Activated CD4-positive, alpha-beta T cell treated with anti-CD3 and anti-CD28 coated beads, Interleukin-2, amount 10 ng/mL, durations not matched to agents 24 days and 14 days (primary cell): ENCODE measurements at places on chromosomes 1 and 21.

GRCh38 chr1:158020886-158021620, 27.6 kb downstream of the KIRREL1 start:
- DNase-seq = no peak

DNA sequence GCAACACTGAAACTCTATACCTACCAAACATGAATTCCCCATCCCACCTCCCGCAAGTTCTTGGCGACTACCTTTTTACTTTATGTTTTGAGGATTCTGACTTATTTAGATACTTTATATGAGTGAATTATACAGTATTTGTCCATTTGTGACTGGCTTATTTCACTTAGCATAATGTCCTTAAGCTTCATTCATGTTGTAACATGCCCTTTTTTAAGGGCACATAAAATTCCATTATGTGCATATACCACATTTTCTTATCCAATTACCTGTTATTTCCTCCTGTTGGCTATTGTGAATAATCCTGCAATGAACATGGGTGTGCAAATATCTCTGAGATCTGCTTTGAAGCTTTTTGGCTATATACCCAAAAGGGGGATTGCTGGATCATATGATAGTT, 22.0 kb upstream of the CHIT1 start:
- DNase-seq = no peak

- peak; percentile 85 for DNase-seq
These were observed 35.3 kb upstream of the CACYBP start for GRCh38 chr1:174964261-174964971.

DNA sequence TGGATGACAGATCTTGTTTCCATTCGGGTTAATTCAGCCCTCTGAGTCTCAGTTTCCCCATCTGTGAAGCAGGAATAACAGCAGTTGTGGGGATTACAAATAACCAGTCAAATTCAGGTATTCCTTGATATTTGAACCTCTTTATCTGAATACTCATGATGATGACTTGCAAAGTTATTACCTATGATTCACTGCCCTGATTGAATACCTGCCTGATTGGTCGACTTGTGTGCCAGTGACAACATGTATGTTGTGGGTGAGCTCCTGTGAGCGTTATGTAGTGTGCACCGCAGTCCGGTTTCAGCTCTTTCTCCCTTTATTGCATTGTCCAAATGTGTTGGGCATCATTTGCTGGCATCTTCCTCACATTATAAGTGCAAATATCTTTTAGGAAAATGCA, 9.5 kb upstream of the TMEM61 start:
- no peak for DNase-seq

GRCh38 chr1:234978397-234979295, 150.0 kb downstream of the TOMM20 start:
- peak; percentile 82 for DNase-seq

GRCh38 chr1:213492161-213493041, 441.4 kb downstream of the RPS6KC1 start:
- peak; percentile 43 for DNase-seq

DNA sequence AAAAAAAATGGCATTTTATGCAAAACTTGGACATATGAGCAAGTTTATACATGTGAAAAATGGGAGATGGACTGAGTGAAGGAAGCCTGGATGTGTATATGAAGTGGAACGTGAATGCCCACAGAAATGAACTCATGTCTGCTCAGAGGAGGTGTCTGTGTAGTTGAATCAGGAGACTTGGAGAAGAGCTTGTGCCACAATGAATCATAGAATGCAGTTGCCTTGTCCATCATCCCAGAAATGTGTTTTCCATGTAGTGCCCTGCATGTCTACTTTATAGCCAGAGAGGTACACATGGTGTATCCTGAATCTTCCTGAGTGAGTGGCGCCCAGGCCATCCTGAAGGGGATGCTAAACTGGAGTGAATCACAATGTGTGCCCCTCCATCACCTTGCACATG, 2.6 kb upstream of the ILDR2 start:
- no peak for DNase-seq

GRCh38 chr1:229024528-229025130, 246.3 kb upstream of the RAB4A start:
- DNase-seq = no peak

DNA sequence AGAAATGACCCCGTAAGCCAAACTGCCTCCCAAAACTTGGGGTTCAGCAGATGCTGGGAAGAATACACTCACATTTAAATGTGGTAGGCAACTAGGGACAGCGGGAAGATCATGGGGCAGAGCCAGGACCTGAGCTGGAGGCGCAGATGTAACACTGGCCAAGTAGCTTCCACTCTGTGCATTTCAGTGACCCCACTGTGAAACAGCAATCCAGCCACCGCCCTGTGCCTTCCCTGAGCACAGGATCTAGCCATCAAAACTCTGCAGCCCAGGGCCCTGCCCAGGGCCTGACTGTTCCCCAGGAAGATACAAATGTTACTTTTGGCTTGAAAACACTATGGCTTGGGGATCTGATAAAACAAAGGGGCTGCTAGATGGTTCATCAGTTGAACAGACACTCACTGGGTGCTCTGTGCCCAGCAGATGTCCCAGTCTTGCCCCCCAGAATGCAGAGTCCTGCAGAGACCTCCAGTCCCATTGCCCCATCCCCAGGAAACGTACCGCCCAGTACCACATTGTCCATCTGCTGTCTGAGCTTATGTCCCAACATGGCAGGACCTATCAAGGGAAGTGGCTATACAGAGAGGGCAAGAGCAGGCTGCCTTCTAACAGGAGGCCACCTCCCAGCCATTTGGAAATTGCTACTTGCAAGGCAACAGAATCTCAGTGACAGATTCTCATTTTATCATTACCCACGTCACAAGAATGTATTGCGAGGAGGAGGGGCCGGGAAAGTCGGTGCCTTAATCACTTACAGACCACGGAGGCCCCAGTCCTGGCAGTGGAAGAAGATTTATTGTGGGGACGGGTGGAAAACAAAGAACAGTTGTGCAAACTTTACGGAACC, 124.0 kb downstream of the DMRTB1 start:
- DNase-seq = no peak

- no peak for DNase-seq
These were observed 168.8 kb upstream of the B3GALT2 start for GRCh38 chr1:193355178-193355577.

- no peak for DNase-seq
These were observed 28.5 kb upstream of the ECE1 start for GRCh38 chr1:21318714-21319159.

- DNase-seq = no peak
These were observed 151.9 kb downstream of the PGBD5 start for GRCh38 chr1:230274254-230274653.

DNA sequence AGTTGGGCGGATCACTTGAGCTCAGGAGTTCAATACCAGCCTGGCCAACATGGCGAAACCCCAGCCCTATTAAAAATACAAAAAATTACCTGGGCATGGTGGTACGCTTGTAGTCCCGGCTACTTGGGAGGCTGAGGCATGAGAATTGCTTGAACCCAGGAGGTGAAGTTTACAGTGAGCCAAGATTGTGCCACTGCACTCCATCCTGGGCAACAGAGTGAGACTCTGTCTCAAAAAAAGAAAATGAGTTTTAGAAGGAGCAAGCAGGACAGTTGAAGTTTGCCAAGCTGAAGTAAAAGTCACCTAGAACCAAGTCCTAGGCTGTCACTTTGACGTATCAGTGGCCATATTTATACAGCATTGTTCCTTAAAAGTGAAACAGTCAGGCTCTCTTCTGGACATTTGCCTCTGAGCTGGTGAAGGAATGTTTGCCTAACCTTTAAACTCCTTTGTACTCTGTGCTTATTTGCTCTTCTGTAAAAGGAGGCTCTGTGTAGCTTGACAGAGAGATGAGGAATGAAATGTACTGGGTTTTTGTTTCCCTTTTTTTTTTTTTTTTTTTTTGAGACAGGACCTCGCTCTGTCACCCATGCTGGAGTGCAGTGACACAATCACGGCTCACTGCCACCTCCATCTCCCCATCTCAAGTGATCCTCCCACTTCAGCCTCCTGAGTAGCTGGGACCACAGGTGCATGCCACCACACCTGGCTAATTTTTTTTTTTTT, 2.8 kb downstream of the RAB4A start:
- no peak for DNase-seq

GRCh38 chr1:117709249-117709691, 103.4 kb downstream of the TENT5C start:
- no peak for DNase-seq

DNA sequence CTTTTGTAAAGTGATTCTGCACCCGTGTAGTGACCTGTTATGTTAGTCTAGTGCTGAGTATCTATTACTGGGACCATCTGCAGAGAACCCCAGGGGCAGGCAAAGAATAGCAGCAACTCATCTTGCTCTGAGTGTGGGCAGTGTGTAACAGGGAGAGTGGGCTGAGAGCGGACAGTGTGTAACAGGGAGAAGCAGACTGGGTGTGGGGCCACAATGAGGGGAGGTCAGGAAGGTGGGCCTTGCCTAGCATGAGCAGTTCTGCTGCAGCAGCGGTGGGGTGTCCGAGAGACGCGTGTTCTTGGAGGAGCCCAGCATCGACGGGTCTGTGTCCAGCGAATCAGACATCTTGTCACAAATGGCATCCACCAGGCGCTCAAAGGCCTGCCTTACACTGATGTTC, 41.2 kb upstream of the NRDC start:
- no peak for DNase-seq

DNA sequence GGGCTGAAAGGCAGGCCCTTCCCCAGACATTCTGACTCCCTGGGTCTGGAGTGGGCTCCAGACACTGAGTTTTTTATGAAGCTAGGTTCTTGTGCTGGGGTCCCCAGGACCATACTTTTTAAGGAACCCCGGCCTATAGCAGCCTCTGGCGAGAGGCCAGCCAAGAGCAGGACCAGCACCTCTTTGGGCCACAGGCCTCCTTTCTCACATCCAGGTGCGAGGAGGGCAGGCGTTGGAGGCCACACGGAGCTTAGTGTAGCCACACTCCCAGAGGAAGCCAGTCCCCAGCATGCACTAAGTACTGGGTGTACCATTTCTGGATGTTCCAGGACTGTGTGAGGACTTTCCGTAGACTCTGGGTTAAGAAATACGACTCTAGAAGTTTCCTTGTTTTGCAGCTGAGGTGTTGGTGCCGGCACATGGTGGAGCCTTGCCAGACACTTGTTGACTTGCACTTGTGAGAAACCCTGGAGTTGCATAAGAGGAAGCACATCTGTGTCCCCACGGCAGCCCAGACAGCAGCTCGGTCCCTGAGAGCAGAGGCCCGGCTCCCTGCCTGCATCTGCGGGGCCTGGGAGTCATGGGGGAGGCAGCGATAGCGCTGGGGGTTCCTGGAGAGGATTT, 122.2 kb upstream of the VAMP3 start:
- DNase-seq = no peak

- no peak for DNase-seq
These were observed 54.9 kb downstream of the SLC30A7 start for GRCh38 chr1:100950781-100951180.

- DNase-seq = peak; percentile 79
These were observed 21.8 kb downstream of the TRPM2 start for GRCh38 chr21:44375281-44375651.

- DNase-seq = no peak
These were observed at the start of gene L1TD1 for GRCh38 chr1:62194651-62195544. TSS of gene L1TD1 (plus strand) at chr1:62194849. CDS start at chr1:62206629, 11,780 bp downstream.

- DNase-seq = no peak
These were observed 61.4 kb downstream of the SCCPDH start for GRCh38 chr1:246785494-246786111.

- DNase-seq = no peak
These were observed 21.5 kb downstream of the CLSPN start for GRCh38 chr1:35748326-35748725.

DNA sequence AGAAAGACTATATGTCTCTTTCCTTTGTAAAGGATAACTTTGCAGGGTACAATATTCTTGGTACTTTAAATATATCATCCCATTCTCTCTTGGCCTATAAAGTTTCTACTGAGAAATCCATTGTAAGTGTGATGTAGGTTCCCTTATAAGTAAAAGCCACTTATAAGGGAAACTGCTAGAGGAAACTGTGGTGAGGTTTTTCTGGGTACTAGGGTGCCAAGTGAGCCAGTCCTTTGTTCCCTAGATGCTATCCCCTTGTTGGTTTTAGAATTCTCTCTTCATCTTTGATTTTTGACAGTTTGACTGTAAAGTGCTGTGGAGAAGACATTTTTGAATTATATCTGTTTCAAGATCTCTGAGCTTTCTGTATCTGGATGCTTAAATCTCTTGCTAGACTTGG, 108.9 kb upstream of the NEK7 start:
- DNase-seq = peak; percentile 73

- no peak for DNase-seq
These were observed 1.0 kb upstream of the DIRAS3 start for GRCh38 chr1:68051475-68051874.

GRCh38 chr1:66388913-66389312, 145.0 kb upstream of the SGIP1 start:
- DNase-seq = no peak

DNA sequence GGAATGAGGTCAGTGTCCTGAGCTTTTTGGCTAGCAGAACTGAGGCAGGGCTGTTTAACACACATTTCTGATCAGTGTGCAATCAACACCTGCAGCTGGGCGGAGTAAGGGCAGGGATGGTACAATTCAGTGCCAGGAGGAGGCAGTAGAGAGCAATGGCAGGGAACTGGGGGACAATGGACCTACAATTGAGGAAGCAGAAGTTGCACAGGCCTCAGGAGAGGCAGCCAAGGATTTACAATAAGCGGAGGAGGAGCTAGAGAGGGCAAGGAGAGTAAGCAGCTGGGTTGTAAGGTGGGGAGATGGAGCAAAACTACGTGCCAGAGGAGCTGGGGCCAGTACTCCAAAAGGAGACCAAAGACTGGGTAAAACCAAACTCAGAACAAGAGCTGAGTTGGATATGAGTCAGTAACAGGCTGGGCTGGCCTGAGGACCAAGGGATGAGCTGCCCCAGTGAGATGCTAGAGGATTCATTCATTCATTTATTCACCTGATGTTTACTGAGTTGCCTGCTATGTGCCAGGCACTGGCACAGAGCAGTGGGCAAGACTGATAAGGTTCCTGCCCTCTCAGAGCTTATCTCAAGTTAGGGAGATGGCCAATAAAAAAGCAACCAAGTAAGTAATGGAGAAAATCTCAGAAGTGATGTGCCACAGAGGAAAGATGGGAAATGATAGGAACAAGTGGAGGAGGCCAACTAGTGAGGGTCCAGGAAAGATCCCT, 10.4 kb upstream of the GALE start:
- DNase-seq = peak; percentile 88

- peak; percentile 66 for DNase-seq
These were observed 14.9 kb upstream of the KCNK1 start for GRCh38 chr1:233598891-233599541.

DNA sequence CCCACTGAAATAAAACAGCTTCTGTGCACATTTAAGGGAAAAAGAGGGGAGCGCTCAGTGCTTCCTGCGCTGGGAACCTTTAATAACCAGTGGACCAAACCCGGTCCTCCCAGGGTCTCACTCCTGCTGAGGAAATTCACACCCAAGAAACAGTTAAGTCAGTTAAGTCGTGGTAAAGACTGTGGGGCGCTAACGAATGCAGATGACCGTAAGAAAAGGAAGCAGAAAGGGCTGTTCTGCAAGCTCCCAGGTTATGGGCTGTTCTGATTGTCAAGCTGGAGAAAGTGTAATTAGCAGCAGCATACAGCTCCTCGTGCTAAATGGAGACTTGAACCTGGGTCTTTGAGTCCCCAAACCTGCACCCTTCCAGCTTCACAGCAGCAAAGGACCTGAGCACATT, 536.6 kb downstream of the NPHP4 start:
- DNase-seq = no peak

- DNase-seq = peak; percentile 70
These were observed 23.5 kb downstream of the IFI44 start for GRCh38 chr1:78673120-78673519.
